ENCODE measurements at places on chromosomes 16 and 17.

DNA sequence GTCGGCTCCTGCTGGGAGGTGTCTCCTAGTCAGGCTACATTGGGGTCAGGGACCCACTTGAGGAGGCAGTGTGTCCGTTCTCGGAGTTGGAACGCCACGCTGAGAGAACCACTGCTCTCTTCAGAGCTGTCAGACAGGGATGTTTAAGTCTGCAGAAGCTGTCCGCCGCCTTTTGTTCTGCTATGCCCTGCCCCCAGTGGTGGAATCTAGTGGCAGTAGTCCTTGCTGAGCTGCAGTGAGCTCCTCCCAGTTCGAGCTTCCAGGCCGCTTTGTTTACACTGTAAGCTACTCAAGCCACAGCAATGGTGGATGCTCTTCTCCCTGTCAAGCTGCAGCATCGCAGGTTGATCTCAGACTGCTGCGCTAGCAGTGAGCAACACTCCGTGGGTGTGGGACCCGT lies 36.0 kb downstream of the ITFG1 start:
- no peak for DNase-seq

GRCh38 chr17:70368011-70368410 lies 198.7 kb downstream of the KCNJ2 start:
- DNase-seq: no peak

GRCh38 chr17:74861662-74862107 lies 2.0 kb upstream of the GRIN2C start:
- DNase-seq: no peak

GRCh38 chr16:78463591-78463990 lies 364.1 kb downstream of the WWOX start:
- DNase-seq: no peak

DNA sequence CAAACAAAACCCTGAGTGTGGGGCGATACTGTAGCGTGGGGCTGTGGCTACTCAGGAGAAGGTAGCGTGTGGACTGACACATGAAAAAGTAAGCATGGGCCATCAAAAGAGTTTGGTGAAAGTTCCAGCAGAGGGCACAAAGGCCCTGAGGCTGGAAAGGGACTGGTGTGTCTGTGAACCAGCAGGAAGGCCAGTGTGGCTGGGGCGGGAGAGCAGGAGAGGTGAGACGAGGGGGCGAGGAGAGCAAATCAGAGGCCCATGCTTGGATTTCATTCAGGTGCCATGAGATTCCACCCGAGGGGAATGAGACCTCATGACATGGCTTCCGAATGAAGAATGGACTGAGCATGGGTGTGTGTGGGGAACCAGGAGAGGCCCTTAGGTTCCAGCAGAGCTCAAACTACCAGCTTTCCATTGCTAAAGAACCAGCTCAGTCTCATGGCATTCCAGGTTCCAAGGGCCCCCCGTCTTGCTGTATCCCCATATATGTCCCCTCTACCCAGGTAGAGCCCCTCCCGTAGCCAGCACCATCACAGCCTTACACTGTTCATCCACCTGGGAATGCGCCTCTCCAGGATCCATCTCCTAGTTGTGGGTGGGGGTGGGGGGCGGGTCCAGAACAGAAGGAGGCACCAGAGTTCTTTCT lies 31.1 kb downstream of the TRPV2 start:
- DNase-seq: no peak

DNA sequence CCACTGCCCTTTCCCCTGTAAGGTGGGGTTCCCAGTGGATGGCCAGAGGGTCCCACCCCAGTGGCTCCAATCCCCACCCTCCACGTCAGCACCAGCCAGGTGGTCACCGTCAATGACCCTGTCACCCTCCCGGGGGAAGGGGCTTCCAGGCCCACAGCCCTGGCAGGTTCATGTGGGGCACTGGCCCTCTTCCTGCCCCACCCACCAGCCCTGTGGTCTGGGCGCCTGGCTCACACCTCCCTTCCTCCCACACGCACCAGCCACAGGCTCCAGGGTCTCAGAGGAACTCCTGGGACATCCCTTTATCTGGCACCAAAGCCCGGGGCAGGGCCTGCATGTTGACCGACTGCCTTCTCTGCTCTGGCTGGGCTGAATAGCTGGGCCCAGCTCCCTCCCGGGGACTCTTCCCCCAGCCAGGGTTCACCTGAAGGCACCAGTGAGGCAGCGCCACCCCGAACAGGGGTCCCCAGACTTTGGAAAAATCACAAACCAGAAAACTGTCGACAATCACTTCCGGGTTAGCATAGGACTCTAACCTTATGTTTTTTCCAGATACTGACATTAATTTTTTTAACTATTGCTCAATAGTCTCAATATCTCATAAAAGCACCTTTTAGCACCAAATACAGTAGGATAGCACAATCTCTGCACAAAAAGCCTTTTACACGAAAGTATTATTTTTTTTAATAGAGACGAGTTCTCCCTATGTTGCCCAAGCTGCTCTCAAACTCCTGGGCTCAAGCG lies 21.9 kb upstream of the ZC3H18 start:
- no peak for DNase-seq

DNA sequence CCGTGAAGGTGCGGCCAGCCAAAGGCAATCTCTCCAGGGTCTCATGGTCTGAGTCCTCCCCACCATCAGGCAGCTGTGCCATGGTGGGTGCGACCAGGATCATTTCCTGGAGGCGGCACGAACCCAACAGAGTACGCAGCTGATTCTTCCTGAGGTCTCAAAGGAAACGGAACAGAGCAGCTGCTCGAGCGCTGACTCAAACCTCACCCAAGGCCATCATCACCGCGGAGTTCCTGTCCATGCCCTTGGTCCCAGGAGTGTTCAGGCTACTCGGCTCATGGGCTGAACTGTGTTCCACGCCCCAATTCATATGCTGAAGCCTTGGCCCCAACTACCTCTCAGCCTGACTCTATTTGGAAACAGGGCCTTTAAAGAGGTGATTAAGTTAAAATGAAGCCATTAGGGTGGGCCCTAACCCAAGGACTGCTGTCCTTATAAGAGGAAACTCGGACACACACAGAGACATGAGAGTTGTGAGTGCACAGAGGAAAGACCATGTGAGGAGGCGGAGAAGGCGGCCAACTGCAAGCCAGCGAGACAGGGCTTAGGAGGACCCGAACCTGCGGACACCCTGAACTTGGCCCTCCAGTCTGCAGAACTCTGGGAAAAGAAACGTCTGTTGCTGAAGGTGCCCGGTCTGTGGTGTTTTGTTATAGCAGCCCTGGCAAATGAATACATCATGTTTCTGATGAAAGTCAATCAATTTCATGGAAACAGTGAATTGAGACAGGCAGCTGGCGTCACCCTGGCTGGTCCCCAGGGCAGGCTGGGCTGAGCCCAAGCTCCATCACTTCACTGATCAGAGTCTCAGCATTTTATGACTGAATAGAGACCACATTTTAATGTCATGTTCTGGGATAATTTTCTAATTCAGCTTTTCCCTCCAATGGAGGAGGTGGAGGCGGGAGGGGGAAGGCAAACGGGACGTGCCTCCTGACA lies 13.7 kb downstream of the MXRA7 start:
- no peak for DNase-seq

DNA sequence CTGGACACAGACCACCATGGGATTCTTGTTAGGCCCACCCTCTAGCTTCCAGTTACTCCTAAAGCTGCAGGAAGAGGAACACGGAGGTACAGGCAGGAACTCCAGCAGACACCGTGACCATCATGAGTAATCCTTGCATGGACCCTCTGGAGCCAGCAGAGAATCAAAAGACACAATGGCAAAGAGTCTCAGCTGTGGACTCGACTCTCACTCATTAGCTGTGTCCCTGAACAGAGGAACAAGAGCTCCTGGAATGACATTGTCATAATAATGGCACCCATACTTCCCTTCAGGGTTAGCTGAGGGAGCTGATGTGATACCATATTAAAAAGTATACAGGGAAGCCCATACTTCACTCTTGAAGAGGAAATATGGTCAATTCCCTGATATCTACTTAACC lies 176.3 kb upstream of the ASIC2 start:
- DNase-seq: no peak

DNA sequence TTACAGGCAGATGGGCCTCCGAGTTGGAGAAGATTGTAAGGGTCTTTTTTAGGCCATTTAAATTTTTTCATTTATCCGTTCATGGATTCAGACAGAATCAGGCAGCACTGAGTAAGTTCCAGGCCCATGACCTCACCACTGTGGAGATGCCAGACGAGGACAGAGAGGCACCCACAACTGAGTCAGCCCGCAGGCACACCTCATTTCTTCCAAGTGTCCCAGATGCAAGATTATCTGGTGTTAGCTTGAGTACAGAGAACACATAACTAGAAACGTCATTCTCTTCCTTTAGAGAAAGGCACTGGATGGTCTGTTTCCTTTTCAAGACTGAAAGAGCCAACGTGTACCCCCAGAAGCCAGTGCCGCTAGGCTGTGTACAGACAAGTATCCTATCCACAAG lies 16.9 kb downstream of the CLEC16A start:
- no peak for DNase-seq

DNA sequence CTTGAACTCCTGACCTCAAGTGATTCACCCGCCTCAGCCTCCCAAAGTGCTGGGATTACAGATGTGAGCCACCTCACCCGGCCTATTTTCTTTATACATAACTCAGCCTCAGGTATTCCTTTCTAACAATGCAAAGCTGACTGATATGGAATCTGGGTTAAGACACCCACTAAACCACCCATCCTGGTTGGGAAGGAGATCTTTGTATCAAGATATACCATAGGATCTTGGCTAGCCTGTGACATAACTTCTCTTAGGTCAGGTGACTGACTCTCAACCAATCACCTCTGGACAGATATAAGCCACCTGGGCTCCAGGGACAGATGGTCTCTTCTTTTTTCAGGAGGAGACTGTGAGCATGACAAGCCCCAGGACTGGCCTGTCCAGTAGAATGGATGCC lies 51.2 kb upstream of the NKD1 start:
- DNase-seq: no peak

- no peak for DNase-seq
Observed at GRCh38 chr16:89350701-89351380, 133.3 kb downstream of the ZNF778 start.

DNA sequence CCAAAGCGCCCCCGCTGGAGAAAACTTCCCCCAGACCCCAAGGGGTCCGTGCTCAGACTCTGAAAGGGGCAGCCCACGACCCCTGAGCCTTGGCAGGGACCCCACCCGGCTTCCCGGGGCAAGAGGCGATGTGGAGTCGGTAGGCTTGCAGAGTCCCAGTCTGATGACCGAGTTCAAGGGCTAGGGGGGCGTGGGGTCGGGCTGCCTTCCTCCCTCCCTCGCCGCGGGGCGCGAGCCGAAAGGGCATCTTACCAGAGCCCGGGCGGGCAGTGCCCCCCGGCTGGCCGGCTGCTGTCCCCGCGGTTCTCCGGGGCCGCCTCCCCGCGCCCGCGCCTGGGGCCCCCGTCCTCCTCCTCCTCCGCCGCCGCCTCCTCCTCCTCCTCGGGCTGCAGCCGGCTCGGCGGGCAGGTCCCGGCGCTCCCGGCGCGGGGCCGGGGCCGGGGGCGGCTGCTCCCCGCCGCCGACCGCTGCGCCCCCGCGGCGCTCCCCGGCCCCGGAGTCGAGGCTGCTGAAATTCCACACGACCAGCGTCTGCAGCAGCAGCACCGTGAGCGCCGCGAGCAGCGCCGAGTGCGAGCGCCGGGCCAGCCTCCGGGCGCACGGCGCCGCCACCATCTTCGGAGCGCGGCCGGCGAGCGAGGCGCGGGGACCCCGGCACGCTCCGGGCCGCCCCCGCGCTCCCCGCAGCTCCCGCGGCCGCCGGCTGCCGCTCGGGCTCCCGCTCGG lies 415 bp downstream of the XYLT1 start:
- DNase-seq: no peak

GRCh38 chr17:1752425-1753262 lies 9.2 kb upstream of the SERPINF1 start:
- DNase-seq: no peak

DNA sequence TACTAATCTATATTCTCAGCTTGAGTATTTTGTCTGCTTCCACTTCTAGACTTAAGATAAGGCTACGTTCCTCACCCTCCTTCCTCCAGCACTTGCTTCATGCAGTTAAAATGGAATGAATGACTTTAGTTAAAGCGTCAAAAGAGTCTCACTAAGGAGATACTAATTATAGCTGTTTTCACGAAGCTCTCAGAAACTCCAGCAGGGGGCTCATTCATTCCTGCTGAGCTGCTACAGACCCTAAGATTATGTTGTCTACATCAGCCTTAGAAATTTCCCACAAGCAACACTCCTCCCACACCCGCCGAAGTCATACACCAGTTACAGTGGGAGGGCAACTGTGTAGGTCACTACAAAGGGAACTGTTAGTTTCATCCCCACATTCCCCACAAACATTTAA lies 57.0 kb upstream of the KIFC3 start:
- DNase-seq: no peak

DNA sequence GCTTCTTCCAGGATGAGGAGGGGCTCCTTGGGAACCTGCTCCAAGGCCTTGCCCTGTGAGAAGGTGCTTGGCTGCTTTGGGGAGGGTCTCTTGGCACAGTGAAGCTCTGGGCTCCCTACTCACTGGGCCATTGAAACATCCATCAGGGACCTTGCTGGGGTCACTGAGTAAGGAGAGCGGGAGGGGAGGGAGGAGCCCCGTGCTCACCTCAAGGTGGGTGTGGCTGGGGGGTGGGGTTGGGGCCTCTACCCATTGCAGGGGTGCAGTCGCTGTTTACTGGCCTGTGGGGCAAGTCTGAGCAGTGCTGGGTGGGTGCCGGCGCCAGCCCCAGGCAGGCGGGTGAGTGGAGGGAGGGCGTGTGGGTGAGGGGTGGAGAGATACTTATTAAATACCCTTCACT lies 9.9 kb downstream of the TNS4 start:
- DNase-seq: no peak

DNA sequence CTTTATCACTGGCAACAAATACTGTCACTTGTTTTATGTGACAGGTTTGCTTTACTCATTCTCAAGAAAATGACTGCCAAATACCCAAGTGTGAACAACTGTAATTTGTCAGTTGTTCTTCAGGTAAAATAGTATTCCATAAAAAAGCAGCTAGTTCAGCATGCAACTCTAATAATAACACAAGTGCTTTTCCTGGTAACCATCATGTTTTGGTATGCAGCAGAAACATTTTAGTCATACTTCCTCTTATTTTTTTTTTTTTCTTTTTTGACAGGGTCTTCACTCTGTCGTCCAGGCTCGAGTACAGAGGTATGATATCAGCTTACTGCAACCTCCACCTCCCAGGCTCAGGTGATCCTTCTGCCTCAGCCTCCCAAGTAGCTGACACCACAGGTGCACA lies 4.6 kb downstream of the TERF2 start:
- no peak for DNase-seq

- no peak for DNase-seq
Observed at GRCh38 chr16:10907757-10908045, 30.7 kb downstream of the CIITA start.

- DNase-seq: no peak
Observed at GRCh38 chr16:10098991-10099390, 83.2 kb downstream of the GRIN2A start.

GRCh38 chr17:68566442-68566738 lies 34.8 kb downstream of the FAM20A start:
- no peak for DNase-seq

DNA sequence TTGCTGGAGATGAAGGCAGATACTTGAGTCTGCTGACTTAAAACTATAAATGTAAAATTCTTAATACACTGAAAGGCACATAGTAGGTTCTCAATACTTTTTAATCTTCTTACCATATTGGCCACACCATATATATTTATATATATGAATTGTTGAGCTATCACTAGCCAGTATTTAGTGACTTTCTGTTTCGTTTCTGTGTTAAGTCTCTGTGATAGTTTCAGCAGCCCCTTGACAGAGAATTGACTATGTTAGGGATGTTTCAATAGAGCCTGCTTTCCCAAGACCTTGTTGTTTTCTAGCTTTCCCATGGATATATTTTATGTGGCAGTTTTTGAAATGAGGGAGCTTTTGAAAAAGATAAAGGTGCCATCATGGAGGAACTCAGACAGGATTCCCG lies 206.5 kb upstream of the GOT2 start:
- no peak for DNase-seq

All from left renal cortex interstitium (tissue), 4 donors.